Left renal pelvis (tissue), 4 donors: ENCODE measurements at places on chromosomes 3 and 15. TPM values are rescaled to one million over a fixed set of nuclear protein-coding genes. Genes with fewer than 3 reads are reported as not detected.

Gene CACNA2D3
- 1.6 TPM for polyA plus RNA-seq

DNA sequence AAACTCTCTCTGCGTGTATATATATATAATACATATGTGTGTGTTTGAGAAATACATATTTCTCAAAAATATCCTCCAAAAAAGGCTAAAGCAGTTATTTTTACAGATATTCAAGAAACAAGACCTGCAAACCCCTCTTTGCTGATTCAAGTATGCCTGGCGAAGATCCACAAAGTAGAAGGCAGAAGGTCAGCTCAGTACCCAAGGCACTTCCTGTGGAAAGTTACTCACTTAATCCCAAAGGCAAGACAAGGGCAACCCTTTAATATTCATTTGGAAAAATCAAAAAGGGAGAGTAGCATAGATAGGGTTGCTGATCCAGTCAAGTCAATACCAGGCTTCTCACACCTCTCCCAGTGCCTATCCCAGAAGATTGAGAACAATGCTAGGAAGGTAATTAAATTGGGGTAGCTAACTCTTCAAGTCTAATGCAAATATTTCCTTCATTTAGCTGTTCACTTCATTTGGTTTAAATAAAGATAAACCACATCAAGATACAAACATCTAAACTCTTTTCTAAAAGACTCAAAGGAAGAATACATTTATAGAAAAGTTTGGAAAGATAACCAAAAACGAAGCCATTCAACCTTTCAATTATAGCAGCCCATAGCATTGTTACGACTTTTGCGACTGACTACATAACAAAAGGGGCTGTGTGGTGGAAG is 7.2 kb downstream of the COX17 start:
- no peak for DNase-seq

- no peak for DNase-seq
Observed at GRCh38 chr15:39599871-39600270, 19.0 kb downstream of the THBS1 start.

DNA sequence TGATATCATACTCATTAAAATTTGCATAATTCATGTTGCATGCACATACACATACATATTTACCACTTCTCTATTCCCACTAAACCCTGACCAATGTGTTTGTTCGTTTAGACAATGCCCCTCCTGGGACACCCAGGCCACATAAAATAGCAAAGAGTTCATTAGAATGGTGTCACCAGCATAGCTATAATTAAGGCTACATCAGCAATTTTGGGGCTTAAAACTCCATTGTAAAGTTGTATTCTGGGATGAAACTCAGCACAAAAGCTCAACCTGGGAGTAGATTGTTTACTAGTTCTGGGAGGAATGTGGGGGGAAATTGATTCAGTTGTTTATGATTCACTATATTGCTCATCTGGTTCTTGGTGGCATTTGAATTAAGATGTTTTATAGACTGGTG is 522.2 kb upstream of the SUCLG2 start:
- DNase-seq = no peak

Gene H1-8
- polyA plus RNA-seq = not detected

GRCh38 chr3:146550743-146551510 is 6.5 kb upstream of the PLSCR1 start:
- DNase-seq = no peak

DNA sequence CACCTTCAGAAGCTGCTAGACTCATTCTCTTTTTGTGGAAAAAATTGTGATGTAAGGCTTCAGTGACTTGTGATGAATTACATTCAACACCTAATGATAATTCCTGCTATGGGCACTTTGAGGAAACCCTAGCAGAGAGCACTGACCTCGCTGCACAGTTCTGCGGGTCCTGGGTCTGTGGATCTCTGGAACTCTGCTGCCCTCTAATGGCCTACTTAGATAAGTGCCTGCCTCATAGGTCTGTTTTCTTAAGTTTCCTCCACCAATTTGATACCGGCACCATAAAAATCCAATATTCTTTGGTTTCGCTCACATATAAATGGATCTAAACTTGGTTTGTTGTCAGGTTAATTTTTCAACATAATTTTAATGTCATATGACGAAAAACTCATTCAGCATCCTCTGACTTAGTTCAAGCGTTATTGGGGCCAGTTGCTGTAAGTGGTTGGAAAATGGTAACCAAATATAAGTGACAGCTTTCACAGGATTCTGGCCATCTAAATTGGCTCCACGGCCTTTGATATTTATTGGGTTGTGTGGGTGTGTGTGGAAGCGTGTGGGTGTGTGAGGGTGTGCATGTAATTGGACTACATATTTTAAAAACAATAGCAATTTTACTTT is 10.4 kb downstream of the SLITRK3 start:
- no peak for DNase-seq

- no peak for DNase-seq
Observed at GRCh38 chr3:147915057-147915456, 505.9 kb downstream of the ZIC1 start.

Gene IL17RE
- 10.5 TPM for polyA plus RNA-seq

Gene CISH
- polyA plus RNA-seq = 30.9 TPM

DNA sequence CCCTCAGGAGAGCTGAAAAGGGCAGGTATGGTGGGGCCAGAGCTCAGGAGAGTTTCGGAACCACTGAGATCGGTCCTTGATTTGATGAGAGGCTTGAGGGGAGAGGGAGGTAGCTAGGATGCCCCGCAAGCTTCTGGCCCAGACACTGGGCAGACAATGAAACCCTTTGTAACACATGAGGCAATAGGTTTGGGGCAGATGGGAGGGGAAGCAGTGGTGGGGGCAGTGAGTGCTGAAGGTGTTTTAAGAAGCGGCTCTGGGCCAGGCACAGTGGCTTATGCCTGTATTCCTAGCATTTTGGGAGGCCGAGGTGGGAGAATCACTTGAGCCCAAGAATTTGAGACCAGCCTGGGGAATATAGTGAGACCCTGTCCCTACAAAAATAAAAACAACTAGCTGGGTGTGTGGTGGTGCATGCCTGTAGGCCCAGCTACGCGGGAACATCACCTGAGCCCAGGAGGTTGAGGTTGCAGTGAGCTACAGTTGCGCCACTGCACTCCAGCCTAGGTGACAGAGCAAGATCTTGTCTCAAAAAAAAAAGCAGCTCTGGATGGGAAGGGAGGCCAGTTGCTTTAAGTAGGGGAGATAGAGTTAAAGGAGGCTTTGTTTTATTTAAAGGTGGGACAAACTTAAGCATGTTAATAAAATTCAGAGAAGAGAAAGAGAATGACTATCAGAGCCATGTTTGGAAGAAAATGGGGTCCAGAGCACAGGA is 9.6 kb upstream of the SNX22 start:
- DNase-seq = no peak

Gene RASA2
- polyA plus RNA-seq = 20.9 TPM

DNA sequence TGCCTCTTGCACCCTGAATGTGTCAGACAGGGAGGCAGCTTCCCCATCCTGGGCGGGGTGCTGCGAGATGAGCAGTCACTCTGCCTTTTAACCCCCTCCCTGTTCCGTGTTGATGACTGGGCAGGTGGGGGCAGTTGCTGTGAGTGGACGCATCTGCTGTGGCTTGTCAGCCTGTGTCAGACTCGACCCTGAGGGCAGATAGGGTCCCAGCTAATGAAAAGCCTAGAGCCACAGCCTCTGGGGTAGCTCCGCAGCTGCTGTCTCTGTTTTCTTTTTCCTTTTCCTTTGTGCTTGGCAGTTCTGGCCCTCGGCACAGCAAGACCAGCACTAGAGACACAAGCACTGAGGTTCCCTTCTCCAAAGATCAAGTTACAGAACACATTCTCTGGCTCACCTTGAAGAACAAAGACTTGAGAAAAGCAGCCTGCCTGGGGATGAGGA is 43.0 kb upstream of the GLCE start:
- DNase-seq = no peak

DNA sequence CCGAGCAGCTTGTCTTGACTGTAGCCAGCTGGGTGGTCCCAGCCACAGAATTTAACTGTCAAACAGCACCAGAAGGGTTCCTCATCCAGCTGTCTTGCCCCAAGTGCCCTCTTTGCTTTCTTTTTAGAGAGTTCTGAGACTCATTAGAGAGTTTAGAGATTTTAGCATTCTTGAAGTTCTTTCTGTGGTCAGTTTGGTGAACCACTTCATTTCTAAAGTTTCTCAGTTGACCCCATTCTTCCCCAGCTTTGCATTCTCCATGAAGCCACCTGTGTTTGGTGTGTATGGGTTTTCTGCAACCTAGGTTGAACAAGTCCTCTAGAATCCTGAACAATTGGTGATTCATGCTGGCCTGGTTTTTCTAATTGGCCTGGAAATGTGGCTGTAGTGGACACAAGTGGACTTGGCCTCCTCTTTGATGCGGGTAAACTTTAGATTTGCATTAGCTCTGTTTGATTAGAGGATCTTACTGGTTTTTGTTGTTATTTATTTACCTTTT is 33.7 kb downstream of the FLNB start:
- no peak for DNase-seq

GRCh38 chr3:107716734-107717133 is 194.0 kb downstream of the BBX start:
- DNase-seq = no peak

- DNase-seq = no peak
Observed at GRCh38 chr3:105362021-105362665, 4.6 kb upstream of the ALCAM start.

GRCh38 chr15:68211656-68212320 is 6.7 kb upstream of the CALML4 start:
- no peak for DNase-seq

DNA sequence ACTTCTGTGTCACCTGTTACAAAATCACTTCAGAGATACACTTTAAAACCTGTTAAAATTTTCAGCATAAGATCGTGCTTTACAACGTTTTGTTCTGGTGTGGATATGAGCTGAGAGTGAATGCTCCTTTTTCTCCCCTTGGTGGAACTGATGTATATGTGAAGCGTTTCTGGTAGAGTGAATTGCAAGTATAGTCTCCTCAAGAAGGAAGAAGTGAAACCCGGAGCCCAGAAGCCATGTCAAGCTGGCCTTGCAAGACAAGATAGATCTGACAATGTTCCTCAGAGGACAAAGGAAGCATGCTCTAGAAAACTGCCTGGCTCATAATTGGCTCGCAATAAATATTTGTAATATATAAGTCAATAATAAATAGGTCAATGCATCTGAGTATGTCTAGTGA is 23.6 kb downstream of the SERPINI2 start:
- no peak for DNase-seq

DNA sequence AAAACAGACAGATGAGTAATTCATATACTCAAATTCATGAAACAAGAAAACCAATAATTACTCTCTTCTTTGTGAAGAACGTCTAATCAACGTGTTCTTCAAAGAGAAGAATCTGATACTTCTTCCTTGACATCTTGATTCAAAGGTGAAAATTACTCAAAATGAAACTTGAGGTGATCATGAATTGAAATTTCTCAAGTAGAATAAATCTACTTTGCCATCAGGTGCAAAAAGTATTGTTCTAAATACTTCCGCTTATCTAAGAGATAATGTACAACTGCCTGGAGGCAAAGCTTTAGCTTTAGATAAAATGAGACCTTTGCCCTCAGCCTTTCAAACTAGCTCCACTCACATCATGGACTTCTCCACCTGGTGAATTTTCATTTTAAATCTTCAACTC is 13.9 kb upstream of the XXYLT1 start:
- no peak for DNase-seq
